Caudate nucleus (tissue), 63 donors: ENCODE measurements at places on chromosomes 1 and 21.

DNA sequence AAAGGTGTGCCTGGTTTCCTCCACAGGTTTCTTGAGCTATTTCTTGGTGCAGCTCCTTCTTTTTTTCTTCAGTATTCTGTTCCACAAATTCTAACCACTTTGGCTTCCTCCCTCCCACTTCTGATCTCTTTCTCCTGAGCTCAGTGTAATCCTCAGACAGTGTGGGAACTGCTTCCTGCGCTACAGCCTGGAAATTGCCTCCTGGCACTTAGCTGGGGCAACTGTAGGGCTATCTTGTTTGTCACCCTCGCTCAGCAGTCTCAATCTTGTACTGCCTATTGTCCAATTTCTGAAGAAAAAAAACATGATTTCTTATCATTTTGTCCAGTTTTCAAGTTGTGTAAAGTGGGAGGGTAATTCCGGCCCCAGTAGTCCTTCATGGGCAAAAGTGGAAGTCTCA lies 24.0 kb upstream of the GALNT2 start:
- no peak for DNase-seq

- no peak for DNase-seq
Observed at GRCh38 chr1:98188774-98189173, 267.9 kb upstream of the DPYD start.

DNA sequence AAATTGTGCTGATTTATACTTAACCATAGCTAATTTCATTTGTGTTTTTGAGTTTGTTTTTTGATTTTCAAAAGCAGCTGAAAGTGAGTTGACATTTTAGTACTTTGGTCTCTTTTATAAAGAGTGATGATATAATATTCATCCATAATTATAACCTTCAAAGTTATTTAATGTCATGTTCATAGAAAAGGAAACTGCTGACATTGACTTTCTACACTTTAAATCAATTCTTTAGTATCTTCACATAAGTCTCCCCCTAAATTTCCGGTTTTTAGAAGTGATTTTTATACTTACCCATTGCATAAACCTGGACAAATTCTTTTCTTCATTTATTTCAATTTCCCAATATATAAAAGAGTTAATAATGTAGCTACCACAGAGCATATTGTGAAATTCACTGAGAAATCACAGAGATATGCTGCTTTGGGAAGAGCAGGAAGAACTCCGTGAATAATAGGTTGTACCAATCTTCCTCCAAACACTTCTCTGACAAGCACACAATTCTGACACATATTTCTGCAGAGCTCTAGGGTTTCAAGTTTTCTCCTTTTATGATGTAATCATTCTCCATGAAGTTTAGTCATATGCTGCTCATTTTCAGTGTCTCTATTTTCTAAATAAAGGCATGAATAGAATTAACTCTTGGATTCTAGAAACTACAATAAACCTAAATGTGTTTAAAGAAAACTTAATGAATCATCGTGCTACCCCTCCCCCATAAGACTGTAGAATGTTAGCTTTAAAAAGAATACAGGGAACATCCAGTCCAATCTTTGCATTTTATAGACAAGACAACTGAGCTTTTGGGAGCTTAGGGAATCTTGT lies 25.6 kb upstream of the CDC42BPA start:
- no peak for DNase-seq

- no peak for DNase-seq
Observed at GRCh38 chr21:30234643-30235042, 18.7 kb upstream of the CLDN8 start.

GRCh38 chr1:22174446-22175220 lies 31.7 kb upstream of the WNT4 start:
- no peak for DNase-seq

DNA sequence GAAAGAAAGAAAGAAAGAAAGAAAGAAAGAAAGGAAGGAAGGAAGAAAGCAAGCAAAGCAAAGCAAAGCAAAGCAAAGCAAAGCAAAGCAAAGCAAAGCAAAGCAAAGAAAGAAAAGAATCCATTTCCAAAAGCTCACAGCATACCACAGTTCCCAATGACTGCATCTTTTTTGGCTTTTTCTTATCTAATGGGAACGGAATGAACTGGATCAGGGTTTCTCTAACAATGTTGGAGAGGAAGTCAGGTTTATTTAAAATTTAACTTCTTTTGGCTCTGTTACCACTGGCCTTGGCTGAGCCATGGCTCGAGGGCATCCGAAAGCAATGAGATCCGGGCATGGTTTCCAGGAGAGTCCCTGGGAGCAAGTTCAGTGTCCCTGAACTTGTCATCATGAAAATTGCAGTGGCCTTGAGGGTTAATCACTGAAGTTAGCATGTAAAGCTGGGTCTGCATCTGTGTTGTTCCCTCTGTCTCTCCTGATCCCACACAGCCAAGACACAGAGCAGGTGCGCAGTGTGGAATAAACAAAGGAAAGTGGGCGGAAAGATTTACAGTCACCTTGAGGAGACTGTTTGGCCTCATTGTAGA lies 34.6 kb upstream of the CTPS1 start:
- no peak for DNase-seq

DNA sequence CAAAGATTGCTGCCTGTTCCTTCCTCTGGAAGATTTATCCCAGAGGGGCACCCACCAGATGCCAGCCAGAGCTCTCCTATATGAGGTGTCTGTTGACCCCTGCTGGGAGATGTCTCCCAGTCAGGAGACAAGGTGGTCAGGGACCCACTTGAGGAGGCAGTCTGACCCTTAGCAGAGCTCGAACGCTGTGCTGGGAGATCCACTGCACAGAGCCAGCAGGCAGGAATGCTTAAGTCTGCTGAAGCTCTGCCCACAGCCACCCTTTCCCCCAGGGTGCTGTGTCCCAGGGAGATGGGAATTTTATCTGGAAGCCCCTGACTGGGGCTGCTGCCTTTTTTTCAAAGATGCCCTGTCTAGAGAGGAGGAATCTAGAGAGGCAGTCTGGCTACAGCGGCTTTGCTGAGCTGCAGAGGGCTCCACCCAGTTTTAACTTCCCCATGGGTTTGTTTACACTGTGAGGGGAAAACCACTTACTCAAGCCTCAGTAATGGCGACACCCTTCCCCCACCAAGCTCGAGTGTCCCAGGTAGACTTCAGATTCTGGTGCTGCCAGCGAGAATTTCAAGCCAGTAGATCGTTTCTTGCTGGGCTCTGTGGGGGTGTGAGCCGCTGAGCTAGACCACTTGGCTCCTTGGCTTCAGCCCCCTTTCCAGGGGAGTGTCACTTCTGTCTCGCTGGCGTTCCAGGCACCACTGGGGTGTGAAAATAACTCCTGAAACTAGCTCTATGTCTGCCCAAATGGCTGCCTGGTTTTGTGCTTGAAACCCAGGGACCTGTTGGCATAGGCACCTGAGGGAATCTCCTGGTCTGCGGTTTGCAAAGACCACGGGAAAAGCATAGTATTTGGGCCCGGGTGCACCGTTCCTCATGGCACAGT lies 51.1 kb upstream of the PDC start:
- DNase-seq, result no peak

- no peak for DNase-seq
Observed at GRCh38 chr1:63804829-63805484, 31.1 kb downstream of the ROR1 start.

GRCh38 chr21:45550522-45551210 lies 8.4 kb upstream of the SLC19A1 start:
- no peak for DNase-seq

DNA sequence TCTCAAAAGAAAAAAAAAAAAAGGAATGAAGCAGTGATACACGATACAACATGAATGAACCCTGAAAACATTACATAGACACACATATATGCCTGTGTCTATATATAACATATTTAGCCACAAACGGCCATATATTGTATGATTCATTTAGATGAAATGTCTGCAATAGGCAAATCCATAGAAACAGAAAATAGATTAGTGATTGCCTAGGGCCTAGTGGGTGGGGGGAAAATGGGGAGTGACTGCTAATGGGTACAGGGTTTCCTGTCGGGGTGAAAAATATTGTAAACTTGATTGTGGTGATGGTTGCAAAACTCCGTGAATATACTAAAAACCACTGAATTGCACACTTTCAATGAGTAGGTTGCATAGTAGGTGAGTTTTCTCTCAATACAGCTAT lies 6.0 kb upstream of the H6PD start:
- no peak for DNase-seq

- DNase-seq, result no peak
Observed at GRCh38 chr1:175405766-175406165, 213.2 kb upstream of the KIAA0040 start.

DNA sequence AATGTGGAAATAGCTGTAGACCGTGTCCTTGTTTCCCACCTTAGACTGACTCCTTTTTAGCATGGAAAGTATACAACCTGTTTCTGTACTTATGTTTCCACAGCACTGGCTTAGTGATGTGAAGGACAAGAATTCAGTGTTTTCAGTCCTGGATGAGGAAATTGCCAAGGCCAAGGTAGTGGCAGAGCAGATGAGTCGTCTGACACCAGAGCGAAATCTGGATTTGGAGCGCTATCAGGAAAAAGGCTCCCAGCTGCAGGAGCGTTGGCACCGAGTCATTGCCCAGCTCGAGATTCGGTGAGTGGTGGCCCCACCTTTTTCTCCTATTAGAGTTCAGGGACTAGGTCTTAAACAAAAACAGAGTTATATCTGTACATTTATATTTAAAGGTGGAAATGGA lies 112.6 kb downstream of the MACF1 start:
- no peak for DNase-seq

- DNase-seq, result no peak
Observed at GRCh38 chr1:95042286-95042685, 30.5 kb downstream of the ALG14 start.

DNA sequence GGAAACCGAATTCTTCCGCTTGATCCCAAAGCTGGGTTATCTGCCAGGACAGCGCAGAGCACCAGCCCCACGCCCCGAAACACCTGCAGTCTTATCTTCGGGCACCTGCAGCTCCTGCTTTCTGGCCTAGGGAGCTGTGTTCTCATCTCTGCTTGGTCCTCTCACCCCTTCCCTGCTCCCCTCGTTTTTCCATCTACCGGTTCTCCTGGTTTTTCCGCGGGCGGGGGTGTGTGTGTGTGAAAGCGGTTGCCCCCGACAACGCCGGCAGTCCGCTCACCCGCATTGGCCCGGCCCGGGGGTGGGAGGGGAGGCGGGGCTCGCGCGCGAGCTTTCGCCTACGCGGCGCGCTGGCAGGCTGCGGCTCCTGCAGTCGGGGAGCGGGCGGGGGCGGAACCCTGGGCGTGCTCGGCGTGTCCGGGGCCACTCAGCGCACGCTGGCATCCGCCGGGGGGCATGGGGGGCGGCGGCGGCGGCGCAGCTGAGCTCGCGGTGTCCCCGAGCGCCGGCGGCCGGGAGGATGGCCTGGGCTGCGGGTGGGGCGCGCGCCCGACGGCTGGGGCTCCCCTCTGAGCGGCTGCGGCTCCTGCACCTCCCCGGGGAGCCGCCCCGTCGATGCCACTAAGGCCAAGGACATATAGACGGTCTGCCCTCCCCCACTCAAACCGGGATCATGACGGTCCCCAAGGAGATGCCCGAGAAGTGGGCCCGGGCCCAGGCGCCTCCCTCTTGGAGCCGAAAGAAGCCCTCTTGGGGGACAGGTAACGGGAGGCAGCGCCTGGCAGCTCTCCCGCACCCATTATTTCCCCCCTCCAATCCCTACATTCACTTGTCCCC lies 3.2 kb downstream of the ATP8B2 start:
- peak; percentile 89 for DNase-seq

DNA sequence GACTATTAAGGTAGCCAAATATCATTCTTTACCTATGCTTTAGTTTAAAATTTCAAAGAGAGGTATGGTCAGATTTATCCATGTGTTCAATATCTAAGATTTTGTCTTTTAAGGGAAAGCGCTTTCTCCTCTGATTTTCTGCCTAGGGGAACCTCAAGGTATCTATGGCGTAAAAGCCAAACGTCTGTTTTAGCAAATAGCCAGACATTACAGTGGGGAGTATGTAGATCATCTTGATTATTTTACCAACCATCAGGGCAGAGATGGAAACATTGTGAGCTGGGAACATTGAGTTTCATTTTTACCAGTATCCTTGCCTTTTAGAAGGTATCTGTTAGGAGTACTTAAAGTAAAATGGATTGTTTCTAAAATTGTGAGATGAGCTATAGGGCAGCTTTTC lies 71.0 kb downstream of the LEPR start:
- DNase-seq, result no peak

DNA sequence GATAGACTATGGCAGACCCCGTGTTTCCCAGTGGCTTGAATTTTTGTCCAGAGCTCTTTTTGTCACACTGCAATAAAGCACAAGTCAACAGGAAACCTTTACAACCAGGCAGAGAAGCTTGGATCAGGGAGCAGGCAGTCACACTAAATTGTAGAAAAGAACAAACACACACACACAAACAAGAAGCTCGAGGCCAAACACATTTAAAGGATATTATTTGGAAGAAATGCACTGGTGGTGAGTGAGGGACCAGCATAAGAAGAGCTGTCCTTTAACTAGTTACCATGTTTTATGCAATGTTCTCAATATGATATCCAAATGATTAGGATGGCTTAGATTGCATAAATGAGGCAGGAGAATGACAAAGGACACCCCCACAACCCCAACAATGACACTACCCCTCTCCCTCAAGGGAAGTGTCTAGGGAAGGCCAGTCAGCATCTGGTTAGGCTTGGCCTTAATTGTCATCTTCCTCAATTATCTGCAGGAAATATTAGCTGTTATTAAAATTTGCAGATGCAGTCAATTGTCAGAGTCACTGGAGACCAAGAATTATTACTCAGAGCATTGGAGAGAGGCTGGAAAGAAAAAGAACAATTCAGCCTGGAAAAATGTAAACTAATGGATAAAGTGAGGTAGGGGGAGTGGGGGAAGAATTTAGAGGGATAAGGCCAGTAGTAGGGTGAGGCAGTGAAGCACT lies 35.3 kb downstream of the DDR2 start:
- no peak for DNase-seq

DNA sequence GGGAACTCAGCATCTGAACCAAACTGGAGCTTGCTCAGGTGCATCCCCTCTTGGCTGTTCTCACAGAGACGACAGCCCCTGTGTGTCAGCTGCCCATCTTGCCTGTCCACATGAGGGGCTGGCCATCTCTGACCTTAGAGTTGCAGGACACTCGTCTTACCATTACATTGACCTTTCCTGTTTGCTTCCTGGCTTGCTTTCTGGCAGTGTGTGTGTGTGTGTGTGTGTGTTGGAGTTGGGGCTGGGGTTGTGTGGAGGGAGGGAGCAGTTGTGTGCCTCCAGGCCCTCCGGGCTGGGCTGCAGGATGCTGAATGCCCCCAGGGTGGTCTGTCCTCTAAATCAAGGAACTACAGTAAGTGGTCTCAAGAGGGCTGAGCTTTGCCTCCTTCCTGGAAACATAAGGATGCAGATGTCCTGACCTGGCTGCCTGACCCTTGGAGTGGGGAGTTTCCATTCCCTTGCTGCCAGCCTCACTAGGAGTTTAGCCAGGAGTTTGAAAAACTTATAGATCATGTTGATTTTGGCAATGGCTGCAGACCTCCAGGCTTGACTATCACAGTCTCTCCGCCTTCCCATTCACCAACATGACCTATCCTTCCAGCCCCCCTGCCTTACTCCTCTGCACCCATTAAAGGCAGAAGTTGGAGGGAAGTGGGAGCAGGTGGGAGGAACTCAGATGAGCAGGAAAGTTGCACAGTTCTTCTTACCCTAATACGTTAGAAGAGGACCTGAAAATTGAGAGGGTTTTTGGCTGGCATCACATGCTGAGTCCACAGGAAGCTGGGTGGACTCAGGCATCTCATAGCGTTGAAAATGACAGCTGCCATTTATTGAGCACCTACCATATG lies 19.0 kb downstream of the RASSF5 start:
- DNase-seq, result no peak

GRCh38 chr1:47521034-47521881 lies 83.4 kb downstream of the FOXD2 start:
- DNase-seq, result no peak
